ENCODE measurements at places on chromosomes 12 and 14. TPM values are rescaled to one million over a fixed set of nuclear protein-coding genes. Genes with fewer than 3 reads are reported as not detected.

The ZBTB42 gene
- 2.7 TPM for total RNA-seq

The RERG gene
- total RNA-seq, result 0.61 TPM

The PRH2 gene
- not detected for total RNA-seq

The GRIN2B gene
- 1.0 TPM for total RNA-seq

DNA sequence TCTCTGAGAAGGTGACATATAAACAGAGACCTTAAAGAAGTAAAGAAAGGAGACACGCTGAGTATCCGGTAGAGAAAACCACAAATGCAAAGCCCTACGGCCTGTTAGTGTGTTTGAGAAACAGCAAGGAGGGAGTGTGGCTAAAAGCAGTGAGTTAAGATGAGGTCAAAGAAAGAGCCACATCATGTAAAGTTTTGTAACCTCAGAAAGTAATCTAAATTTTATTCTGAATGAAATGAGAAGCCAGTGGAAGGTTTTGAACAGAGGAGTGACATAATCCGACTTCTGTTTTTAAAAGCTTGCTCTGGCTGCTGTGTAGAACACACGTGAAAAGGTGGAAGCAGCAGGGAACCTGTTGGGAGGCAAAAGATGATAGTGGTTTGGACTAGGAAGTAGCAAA, 32.6 kb downstream of the PPP2R5E start:
- H3K36me3 ChIP-seq, result peaks cover 11% of the 10 kb centered on the region
- H3K4me3 ChIP-seq, result no peak overlapping the region
- H3K4me1 ChIP-seq, result peaks cover 32% of the 10 kb centered on the region
- peak overlapping the region; percentile 40 for H3K27ac ChIP-seq
- no peak for DNase-seq
- no peaks in the 10 kb centered on the region for H3K27me3 ChIP-seq

GRCh38 chr14:47276931-47277330, 398.5 kb downstream of the MDGA2 start:
- H3K4me3 ChIP-seq, result no peak overlapping the region
- no peak for DNase-seq
- H3K27me3 ChIP-seq, result no peaks in the 10 kb centered on the region
- H3K27ac ChIP-seq, result no peak overlapping the region
- no peaks in the 10 kb centered on the region for H3K36me3 ChIP-seq

DNA sequence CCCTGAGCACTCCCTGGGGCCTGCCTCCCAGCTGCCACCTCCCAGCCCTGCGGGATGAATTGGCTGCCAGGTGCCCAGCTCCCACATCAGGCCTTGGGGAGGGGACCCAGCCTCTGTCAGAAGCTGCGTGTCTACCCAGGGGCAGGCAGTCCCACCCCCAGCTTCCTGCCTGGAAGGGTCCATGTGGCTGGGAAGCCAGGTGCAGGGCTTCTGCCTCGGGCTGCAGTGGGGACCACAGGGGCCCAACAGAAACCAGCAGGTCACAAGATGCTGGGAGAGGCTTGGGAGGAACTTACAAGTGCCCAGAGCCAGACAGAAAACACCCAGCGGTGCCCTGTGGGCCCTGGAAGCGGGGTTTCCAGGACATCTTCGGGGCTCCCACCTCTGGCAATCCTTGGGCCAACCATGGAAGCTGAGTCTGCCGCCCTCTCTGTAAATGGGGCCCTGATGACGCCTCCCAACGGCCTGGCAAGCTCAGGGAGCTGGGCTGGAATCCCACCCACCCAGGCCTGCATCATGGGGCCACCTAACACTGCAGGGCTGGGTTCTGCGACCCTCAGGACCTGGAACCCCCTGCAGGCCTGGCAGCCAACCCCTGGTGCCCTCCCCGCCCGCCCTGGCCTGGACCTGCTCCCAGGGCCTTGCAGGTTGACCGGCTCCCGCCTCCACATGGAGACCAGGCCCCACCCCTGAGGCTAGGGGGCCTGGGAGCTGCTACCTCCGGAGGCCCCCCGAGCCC, 36.6 kb downstream of the CCNK start:
- peaks cover 4% of the 10 kb centered on the region for H3K27me3 ChIP-seq
- H3K36me3 ChIP-seq, result no peaks in the 10 kb centered on the region
- no peak for DNase-seq
- no peak overlapping the region for H3K4me3 ChIP-seq

- H3K4me3 ChIP-seq, result no peak overlapping the region
- DNase-seq, result no peak
- no peaks in the 10 kb centered on the region for H3K4me1 ChIP-seq
- peaks cover 14% of the 10 kb centered on the region for H3K36me3 ChIP-seq
- H3K27me3 ChIP-seq, result no peaks in the 10 kb centered on the region
Observed at GRCh38 chr14:52661314-52661713, 34.0 kb downstream of the ERO1A start.
